ENCODE measurements at places on chromosomes 5 and 9. TPM values are rescaled to one million over a fixed set of nuclear protein-coding genes. Genes with fewer than 3 reads are reported as not detected.

Gene OLFML2A
- total RNA-seq = 9.4 TPM

DNA sequence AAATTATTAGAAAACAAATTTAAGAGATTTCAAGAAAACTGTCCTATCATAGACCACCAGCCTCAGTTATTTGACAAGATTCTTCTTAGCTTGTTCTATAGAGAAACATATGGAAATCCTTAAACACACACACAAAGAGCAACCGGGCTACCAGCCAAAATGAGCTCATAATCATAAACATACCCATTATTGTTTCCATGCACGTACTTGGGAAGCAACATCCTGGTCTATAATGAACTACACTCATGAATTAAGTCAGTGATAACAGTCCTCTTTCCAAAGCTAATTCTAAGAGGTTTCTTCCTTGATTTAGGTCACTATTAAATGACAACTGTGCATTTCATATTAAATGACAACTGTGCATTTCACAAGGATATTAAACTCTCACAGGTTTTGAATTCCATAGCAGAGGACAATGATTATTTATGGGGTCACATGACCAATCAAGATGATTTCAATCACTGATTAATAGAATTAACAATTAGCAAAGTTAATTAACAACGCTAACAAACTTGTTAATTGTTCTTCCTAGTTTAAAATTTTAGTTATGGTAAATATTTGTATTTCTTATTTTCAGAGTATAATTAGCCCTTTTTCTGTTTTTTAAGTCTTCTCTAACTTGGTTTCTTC is 77.0 kb downstream of the OXCT1 start:
- DNase-seq = peak; percentile 8

Gene ZNF300
- 4.8 TPM for total RNA-seq

- no peak for DNase-seq
These were observed 127.1 kb upstream of the COL5A1 start for GRCh38 chr9:134514503-134514902.

Gene HCN1
- not detected for total RNA-seq

Gene TRIM36
- total RNA-seq = 30.8 TPM

DNA sequence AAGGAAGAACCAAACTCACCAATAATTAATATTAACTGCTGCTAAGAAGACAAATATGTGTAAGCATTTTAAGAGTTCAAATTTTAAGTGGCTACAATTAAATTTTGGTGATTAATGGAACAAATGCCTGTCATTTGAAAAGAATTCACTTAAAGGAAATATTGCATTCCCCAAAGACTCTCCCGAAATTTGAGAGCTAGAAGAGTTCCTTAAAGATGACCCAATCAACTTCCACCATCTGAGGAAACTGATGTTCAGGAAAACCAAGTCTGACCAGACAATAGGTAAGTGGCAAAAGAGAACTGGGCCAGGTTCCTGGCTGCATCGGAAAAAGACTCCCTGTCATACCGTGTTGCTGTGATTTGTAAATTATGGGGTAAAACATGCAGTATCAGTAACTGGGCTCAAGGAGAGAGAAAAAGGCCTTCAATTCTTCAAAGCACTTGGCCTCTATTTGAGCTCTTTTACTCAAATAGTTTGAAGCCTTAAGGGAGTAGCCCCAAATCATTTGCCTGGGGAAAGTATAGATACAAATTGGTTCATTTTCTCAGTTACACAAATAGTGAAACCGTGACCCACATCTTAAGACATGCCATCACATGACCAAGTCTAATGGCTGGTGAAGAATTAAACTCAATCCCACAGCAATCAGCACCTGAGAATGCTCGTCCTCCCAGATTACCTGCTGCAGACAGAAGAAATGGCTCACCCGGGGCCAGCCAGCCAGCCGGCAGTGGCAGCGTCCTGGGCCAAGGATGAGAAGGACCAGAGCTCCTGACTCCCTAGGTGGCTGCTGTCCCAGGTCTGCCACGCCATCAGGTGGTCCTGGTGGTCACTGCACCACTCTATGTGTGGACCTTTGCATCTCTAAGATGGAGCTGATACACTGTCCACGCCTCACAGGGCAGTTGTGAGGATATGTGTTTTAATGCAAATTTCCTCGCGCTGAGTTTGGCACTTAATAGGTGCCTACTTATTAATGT is 162.9 kb downstream of the TTLL11 start:
- DNase-seq = no peak

GRCh38 chr5:3317051-3317795 is 278.4 kb upstream of the IRX1 start:
- DNase-seq = no peak

Data from transverse colon (tissue), 4 donors.